Stimulated activated CD4-positive, alpha-beta T cell treated with anti-CD3 and anti-CD28 coated beads, Interleukin-1b, Interleukin-23, amount 100 ng/mL, for 1 hour (primary cell): ENCODE measurements at places on chromosomes 1 and 21.

DNA sequence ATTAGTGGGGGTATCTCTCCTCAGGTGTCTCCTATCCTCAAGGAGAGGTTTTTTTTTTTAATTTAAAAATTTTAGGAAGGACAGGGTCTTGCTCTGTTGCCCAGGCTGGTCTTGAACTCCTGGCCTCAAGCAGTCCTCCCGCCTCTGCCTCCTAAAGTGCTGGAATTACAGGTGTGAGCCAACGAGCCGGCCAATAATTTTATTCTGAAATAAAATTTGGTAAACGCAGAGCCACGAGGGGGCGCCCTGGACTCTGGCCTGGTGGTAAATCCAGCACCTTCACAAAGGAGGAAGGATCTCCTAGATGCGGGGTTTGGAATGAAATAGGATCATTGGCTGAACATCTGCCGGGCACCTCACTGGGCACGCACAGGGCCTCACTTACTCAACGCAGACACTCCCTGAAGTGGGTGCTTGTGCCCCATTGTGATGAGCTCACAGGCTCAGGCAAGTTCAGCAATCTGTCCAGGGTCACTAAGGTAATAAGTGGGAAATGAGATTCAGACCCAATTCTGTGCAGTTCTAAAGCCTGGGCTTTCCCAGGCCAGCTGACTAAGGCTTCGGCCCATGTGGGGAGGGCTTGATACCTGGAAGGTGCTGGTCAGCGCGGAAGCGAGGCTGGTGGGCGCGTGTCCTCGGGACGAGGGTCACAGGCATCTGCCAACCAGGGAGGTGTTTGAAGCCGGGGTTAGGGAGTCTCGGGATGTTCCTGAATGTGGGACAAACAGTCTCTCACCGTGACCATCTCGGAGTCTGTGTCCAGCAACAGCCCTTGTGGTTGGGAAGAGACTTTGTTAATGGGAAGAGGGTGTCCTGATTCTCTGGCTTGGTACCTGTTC lies 32.7 kb upstream of the ETV3 start:
- peak; percentile 14 for DNase-seq

DNA sequence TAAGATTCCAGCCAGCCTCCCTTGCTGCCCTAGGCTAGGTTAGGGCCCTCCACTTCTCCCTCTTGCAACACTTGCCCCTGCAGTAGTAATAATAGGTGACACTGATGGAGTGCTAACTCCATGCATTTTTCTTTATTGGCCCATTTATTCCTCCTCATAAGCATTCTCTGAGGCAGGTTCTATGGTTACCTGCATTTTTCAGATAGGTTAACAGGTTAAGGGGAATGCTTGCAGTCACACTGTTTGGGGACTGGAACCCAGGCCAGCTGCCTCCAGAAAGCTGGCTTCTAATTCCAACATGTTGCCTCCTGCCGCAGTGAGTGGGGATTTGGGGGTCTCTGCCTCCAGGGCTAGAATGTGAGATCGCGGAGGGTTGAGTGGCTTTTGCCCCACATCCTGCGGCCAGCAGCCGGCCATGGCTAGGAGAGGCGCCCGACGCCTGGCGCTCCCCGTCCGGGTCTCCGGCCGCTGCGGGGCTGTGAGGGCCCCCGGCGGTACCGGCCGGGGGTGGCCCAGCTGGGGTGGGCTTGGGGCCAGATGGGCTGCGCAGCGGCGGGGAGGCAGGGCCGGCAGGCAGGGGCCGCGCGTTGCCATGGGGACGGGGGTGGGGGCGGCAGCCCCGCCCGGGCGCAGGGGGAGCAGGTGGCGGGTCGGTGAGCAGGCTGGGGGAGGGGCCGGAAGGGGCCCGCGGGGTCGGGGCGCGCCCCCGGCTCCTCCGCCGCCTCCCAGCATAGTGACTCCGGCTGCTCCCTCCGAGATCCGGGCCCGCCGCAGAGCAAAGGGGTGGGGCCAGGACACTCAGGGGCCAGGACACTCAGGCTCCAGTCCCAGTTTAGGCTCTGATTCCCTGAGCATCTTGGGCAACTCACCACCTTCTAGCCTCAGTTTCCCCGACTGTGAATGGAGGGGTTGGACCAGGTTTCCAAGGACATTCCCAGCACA lies 68.4 kb upstream of the SSBP3 start:
- DNase-seq, result no peak

DNA sequence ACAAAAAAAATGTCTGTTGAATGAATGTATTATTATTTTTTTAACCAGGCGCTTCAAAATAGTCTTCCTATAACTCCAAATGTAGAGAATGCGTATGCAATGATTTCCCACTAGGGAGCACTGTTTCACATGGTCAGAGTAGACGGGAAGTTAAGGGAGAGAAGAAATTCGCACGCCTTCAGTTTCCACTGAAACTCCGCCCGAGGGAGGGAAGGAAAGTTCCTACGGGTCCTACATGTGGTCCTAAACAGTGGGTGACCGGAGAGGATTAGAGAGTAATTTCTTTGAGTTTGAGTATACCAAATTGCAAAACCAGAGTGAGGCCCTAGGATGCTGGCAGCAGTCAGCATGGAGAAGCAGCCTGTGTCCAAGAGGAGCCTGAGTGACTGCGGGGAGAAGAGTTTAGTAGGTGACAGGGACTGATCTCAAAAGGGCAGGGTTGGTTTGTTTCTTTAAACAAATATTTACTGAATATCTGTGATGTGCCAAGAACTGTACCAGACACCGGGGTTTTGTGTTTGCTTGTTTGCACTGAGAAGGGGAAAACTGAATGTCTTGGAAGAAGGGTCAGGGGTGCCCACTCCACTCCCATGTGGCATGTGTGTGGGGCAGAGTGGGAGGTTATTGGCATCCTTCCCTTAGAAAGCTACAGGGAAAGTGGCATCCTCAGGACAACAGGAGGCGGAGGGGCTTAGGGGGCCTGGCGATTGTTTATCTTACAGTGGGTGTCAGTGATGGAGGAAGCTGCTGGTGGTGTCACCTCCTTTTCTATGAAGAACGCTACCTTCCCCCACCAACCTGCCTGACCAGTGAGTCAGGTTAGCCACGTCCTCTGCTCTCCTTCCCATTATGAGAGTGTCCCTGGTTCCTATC lies 22.8 kb downstream of the RNU5D-1 start:
- DNase-seq, result no peak

- no peak for DNase-seq
Observed at GRCh38 chr1:8419861-8420260, 101.9 kb downstream of the SLC45A1 start.

GRCh38 chr1:211630236-211631081 lies 45.0 kb downstream of the NEK2 start:
- DNase-seq, result no peak

DNA sequence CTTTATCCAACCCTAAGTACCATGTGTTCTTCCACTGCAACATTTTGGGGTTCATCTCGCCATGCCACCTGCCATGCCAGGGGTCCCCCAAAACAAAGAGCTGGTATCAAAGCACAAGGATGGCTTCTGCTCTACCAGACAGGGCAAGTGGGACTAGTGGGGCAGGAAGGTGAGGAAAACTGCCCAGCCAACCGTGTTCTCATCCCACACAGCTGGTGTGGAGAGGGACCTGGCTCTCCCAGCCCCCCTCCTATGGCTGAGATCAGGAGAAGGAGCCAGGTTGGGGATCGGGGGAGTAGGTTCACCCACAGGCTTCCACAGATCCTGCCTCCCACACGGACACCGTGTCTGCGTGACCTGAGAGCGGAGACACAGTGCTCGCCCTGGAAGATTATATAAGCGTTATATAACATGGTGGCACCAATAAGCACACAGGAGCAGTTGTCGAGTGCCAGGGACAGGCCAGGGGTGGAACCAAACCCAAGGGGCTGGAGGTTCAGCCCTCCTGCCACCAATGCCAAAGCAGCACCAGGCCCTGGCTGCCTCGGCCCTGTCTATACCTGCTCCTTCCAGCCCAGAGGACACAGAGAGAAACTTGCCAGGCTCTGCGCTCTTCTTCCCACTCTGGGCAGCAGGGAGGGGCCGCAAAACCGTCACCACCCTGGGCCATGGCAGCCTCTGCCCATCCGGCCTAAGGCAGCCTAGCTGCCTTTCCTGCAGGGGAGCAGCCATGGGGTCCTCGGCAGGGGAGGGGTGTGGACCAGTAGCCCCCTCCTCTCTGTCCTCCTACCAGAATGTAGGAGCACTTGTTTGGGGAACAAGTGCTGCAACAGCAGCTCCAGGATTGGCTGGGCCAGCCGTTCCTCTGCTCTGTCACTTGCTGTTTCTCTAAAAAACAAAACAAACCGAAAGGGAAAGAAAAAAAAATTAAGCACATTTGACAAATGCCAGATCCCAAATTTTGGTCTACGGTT lies 43.5 kb downstream of the CD34 start:
- no peak for DNase-seq

DNA sequence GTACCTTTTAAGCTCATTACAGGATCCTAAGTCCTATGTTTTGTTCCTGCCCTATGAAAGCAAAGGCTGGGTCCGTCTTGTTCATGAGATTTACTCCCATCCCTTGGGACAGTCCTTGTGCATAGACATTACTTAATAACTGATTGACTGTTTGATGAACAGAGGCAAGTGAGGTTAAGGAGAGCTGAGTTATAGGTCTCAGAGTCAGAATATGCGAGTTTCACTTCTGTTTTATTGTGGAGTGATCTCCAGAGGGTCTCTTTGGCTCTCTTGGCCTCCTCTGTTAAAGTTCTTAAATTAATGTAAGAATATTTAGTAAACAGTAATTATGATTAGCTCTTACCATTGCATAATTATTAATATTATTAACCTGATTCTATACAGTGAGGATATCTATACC lies 52.6 kb downstream of the BRINP2 start:
- DNase-seq, result no peak

GRCh38 chr1:65393928-65394327 lies 26.5 kb upstream of the LEPR start:
- DNase-seq, result no peak

DNA sequence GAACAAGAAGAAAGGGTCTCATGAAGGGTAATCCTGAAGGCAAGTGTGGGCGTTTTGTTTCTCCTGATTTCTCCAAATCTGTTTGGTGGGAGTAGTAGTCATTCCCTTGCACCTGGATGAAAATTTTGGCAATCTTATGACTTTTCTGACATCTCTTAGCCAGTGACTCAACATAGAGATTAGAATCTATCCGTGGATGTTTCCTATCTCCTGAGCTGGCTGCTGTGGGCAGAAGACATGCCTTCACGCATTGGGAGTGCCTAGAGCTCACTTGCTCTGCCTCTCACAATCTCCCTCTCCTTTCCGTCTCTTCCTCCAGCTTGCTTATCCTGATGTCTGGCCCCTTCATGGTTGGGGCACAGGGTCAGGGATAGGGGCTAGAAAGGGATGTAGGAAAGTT lies 174.2 kb upstream of the NFIA start:
- DNase-seq, result no peak

GRCh38 chr1:88731475-88732269 lies 47.6 kb downstream of the PKN2 start:
- no peak for DNase-seq

DNA sequence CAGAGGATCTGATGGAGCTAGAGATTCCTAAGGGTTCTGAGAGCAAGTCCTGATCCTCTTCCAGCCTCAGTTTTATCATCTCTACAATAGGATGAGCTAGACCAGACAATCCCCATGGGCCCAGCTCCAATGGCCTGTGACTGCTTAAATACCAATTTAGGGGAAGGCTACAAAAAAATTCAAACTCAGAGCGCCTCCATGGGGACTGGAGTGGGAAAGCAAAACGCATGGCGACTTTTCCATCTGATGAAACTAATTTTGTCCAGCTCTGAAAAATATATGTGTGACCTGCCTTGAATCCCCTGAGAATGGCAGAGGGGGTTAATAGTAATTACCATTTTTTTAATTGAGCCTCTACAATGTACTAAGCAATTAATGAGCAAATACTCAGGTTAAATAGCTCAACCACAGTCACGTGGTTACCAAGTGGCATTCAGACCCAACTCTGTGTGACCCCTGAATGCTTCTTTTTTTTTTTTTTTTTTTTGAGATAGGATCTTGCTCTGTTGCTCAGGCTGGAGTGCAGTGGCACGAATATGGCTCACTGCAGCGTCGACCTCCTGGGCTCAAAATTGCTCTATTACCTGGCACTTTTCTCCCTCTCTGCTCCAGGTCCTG lies 8.4 kb downstream of the EXTL1 start:
- no peak for DNase-seq

- no peak for DNase-seq
Observed at GRCh38 chr1:33370301-33370700, 49.4 kb upstream of the A3GALT2 start.

DNA sequence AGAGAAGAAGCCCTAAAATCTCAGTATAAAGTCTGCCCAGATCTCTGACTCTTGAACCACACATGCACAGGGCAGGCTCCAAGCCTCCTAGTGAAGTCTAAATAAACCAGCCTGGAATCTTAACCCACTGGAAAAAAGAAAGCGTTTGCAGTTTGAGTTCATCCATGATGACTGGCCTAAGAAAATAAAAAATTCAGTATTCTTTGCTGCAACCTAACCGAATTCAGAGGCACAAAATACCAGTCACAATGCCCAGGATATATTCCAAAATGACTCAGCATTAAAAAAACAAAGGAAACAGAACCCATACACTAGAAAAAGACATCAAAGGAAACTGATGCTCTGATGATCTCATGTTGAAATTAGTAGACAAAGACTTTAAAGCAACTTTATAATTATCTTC lies 269.2 kb downstream of the SDCCAG8 start:
- DNase-seq, result no peak

DNA sequence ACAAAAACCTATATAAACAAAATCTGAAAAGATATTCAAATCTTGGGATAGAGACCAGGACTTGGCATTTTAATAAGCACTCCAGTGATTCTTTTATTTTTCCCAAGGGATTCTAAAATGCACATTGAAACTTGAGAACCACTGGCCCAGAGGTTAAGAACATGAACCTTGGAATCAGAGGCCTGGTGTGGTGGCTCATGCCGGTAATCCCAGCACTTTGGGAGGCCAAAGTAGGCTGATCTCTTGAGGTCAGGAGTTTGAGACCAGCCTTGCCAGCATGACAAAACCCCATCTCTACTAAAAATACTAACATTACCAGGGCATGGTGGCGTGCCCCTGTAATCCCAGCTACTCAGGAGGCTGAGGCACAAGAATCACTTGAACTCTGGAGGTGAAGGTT lies 12.9 kb upstream of the CEP85 start:
- no peak for DNase-seq

DNA sequence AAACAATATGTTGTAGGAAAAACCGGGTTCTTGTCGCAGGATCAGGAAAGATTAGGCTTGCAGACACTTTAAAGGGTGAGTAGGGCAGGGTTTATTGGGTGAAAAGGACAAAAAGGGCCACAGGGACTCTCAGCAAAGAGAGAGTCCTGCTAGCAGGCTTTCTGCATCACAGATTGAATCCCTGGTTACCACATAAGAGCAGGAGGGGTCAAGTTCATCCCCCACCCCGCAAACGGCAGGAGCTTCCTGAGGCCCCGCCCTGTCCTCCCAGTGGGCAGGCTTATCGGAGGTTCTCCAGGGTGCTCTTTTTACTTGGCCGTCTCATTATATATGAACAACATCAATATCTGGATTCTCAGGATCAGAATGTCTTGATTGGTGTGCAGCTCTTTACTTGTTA lies 47.7 kb downstream of the SYCP1 start:
- no peak for DNase-seq

GRCh38 chr1:28162151-28162550 lies 14.3 kb downstream of the PTAFR start:
- DNase-seq, result no peak

DNA sequence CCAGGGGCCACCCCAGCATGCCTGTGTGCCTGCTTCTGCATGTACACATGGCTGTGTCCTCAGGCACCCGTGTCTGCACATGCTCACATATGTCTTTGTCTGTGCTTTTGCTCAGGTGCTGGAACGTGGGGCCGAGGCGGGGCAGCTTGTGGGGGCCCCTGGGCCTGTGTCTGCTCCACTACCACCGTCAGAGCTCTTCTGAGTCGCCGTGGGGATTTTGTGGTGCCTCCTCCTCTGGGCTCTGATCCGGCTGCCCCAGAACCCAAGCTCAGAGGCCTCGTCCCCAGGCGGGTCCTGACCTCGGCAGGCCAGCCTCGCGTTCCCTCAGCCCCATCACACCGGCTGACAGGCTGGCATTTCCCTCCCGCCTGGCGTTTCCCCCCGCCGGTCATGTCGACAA lies 104.6 kb upstream of the ACTRT2 start:
- DNase-seq, result no peak
